NCI-H2029 (cell line): ENCODE measurements at places on chromosomes 12 and 14.

- no peak for DNase-seq
These were observed 37.0 kb upstream of the LDHB start for GRCh38 chr12:21694660-21695059.

DNA sequence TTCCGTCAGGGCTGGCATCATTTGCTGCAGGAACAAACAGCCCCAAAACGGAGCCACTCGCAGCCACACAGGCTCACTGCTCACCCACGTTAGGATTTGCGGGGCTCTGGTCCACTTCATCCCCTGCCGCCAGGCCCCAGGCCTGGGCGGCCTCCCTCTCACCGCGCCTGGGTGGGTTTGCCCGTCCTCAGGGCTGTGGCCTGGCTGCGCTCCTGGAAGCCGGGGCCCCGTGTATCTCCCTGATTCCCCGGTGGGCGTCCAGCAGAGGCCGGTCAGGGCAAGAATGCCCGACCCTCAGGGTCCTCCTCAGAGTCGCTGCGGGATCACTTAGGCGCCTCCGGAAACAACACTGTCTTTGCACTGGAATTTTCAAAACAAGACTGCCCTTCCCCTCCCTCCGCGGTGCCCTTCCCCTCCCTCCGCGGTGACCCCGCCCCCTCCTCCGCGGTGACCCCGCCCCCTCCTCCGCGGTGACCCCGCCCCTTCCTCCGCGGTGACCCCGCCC, 15.7 kb upstream of the FBRSL1 start:
- no peak for DNase-seq

GRCh38 chr14:91867316-91867988, at the start of gene TC2N:
Gene TC2N (minus strand): TSS chr14:91867536. CDS start chr14:91813769, 53,767 bp downstream.
- no peak for DNase-seq

- no peak for DNase-seq
These were observed 6.5 kb upstream of the VTI1B start for GRCh38 chr14:67680941-67681340.

DNA sequence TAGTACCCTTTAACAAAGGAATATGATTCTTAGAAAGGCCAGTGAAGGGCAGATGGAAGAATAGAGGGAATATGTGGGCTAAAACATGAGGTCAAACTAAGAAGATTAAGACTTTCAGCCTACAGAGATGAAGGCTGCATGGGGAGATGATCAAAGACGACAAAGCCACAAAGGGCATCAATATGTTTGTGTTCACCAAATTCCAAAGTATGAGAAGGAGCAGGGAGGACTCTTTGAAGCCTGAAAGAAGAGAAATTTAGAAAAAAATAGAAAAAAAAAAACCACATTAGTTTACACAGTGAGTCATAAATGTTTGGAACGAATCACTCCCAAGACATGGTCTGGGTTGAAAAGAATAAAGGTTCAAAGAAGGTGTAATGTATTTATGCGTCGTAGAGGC, 131.8 kb downstream of the NEDD1 start:
- DNase-seq: no peak

- DNase-seq: no peak
These were observed 477.9 kb downstream of the ATP23 start for GRCh38 chr12:58419196-58419760.

- no peak for DNase-seq
These were observed 57.6 kb downstream of the EID3 start for GRCh38 chr12:104360983-104361707.

GRCh38 chr12:69085852-69086251, 152.9 kb upstream of the CPM start:
- DNase-seq: peak; percentile 60

DNA sequence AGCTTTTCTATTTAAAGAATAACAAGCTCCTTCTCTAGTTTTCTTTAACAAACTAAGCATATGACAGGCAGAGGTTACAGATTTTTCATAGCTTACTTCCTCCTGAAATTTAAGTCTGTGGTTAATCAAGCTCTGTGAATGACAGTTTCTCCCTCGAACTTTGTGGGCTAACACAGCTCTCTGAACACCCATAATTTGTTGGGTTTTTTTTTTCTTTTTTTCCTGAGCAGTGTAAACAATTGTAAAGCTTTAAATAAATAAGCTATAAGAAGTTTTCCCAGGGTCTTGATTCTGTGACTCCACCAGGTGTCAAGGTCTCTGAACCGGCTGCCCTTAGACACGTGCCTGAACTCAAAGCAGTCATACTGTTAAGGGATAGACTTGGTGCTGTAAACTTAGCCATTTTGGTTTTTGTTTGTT, 128.1 kb upstream of the AMIGO2 start:
- DNase-seq: no peak

- no peak for DNase-seq
These were observed 821.0 kb downstream of the TMEM121 start for GRCh38 chr14:106347291-106347778.

- no peak for DNase-seq
These were observed 65.8 kb downstream of the EEA1 start for GRCh38 chr12:92863251-92863650.

DNA sequence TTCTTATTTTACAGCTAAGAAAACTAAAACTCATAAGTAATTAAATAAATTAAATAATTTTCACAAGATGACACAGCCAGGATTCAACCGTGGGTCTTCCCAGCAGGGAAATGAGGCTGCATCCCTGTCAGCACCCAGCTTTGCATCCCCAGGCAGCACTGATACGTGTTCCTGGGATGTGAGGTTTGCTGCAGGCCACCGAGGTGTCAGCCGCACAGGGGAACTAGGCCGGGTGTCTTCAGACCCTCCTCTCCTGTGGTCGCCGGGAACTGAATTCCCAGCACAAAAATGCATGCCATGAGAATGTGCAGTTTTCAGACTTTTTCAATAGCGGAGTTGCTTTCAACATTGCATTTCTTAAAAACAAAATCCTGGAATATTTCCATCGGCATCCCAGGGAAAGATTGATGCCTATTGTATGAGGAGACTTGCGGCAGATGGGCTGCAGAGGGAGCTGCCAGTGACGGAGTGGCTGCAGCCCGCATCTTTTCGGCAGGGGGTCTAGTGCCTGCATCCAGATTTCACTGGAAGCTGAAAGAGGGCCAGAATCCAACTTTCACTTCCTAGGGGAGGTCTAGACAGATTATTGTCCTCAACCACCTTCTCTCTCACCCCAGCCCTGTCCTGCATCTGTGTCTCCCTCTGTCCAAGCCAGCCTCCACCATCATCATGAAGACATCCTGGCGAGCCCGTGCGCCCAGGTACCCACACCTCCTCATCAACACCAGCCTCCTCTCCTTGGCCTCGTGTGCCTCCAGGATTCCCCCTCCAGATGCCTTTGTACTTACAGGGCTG, 12.6 kb downstream of the LRTM2 start:
- no peak for DNase-seq

DNA sequence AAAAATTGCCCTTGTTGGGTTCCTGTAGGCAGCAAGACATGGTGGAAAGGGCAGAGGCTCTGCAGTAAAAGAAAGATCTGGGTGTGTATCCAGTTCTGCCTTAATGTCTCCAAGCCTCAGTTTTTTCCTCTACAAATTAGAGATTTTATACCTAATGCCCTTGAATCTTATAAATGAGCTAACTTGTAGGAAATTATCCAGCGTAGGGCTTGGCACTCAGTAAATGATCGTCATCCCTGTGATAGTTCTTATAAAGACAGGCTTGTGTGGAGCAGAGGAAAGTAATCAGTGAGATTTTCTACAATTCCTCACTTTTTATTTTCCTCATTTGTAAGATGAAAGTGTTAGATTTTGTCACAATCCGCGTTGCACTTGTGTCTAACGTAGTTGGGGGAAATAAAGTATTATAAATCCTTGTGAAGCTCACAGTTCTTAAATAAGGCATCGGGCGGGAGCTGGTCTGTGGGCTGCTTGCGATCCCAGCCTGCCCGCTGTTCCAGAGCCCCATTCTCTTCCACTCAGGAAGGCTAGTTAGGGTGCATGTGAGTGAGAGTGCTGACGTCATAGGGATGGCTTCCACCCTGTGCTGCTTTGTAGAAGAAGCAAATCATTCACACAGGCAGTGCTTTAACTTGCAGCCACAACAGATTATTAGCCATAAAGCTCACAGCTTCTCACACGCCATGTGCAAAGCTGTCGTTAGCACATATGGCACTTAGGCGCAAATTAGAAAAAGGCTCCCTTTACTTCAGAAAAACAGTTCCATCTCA, 87.6 kb downstream of the EML1 start:
- no peak for DNase-seq

DNA sequence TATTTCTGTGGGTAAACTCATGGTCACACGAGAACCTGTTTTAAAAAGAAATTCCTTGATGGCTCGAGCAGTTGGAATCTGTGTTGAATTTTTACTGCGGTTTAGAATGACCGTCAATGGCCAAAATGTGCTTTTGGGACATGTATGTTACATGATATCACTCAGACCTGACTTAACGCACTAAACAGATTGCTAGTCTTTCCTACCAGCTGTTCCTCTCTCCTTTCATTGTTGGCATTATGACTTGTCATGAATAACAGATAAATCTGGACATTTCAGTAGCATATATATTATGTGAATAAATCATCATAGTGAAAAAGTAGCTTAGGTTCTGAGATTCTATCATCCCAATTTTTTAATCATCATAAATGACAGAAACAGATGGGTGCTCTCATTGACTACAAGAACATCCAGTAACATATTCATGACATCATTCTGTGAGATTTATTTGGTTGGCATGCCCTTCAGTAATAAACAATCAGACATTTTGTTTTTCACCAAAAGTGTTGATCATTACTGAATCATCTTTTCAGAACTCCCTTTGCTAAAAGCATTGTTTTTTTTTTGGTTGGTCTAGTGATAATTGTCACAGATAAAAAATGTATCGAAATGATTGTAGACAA, 57.9 kb upstream of the NAV3 start:
- DNase-seq: no peak

DNA sequence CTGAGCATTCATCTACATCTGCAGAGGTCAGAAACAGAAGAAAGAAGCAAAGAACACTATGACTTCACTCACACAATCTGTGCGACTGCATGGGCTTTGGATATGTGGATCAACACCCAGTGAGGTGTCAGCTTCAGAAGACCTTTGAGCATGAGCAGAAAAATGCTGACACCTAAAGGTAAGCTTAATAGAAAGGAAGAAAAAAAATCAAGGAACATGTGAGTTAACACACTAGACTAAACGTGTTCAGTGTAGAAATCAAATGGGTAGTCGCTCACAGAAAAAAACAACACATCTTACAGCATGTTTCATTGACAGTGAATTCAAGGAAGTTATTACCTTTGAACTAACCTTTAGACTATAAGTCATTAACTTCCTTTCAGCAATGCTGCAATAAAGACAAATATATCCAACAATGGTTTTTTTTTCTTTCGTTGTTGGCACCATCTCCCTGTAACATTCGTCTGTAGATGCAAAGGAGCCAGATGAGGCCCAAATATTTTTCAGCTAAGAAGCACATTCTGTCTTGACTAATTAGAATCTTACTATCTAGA, 30.9 kb downstream of the RTRAF start:
- DNase-seq: no peak

GRCh38 chr12:45587012-45587411, 142.5 kb upstream of the ARID2 start:
- DNase-seq: no peak
